ENCODE measurements at places on chromosomes 2 and 18.

- DNase-seq: no peak
Measured at GRCh38 chr2:121591199-121591598, 58.1 kb downstream of the CLASP1 start.

- DNase-seq: no peak
Measured at GRCh38 chr2:46260305-46260704, 36.9 kb upstream of the EPAS1 start.

GRCh38 chr18:68427951-68428401 is 286.9 kb downstream of the TMX3 start:
- DNase-seq: no peak

DNA sequence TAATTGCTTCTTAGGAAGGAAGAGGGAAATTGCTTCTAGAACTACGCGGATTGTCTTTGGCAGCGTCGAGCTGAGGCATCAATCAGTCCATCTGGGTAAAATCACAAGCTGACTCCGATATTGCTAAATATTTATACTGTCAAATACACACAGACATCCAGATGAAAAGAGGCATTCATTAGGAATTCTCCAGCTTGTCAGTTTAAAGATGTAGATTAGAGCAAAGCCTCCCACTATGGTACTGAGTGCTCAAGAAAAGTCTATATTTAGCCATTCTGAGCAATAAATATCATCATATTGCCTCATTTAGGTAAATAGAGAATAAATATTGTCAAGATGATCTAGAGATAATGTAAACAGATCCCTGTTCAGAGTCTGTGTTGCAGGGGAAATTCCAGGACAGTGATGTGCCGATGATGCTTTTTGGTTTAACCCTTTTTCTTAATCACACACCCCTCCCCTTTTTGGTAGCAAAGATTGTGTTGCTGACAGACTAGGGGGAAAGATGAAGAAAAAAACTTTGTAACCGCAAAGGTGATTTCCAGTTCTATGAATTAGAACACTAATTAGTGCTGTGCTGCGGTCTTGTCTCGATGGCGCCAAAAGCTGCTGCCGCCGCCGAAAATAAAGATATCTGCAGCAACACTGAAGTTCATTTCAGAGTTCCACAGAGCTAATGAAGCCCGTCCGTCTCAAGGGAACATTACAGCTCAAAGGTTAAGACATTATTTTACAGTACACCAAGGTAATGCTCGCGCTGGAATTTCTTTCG is 171.8 kb downstream of the PTGR3 start:
- DNase-seq: no peak

- DNase-seq: no peak
Measured at GRCh38 chr2:100679211-100679610, 116.4 kb downstream of the PDCL3 start.

- no peak for DNase-seq
Measured at GRCh38 chr2:84878896-84879583, 1.8 kb downstream of the TRABD2A start.

GRCh38 chr18:79926715-79927606 is 24.5 kb downstream of the SLC66A2 start:
- DNase-seq: no peak

DNA sequence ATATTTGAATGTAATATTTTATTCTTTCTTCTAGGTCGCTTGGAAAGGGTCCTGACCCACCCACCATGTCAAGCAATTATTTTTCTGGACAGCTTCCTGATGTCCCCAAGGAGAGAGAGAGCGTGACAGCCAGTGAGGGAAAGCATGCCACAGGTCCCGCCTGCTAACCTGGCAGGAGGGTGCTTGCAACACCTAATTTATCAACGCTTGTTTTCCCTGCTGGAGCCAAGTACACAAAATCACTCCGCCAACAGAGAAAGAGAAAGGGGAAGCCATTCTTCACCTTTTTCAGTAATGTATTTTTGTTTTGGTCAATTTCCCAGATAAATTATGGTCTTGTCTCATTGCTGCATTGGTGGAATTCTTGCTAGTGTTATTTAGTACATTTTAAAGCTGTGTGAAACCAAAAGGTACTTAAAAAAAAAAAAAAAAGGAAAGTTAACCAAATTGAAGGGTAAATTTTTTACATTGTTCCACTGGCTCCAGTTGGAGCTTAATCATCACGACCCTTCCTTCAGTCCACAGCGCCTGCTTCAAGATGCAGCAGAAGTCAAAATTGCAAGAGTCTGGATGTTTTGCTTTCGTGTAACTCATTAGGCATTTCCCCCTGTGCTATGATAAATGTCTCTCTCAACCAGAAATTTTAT is 88.5 kb upstream of the COPS8 start:
- no peak for DNase-seq

- no peak for DNase-seq
Measured at GRCh38 chr2:38039121-38039910, 36.6 kb downstream of the CYP1B1 start.
